Activated T-cell treated with anti-CD3 and anti-CD28 coated beads for 4 hours (primary cell): ENCODE measurements at places on chromosomes 4 and X.

- no peak for DNase-seq
Observed at GRCh38 chrX:109577055-109577454, 40.4 kb downstream of the NXT2 start.

GRCh38 chr4:176778491-176778890 is 14.2 kb downstream of the VEGFC start:
- no peak for DNase-seq

- no peak for DNase-seq
Observed at GRCh38 chr4:78688366-78688765, 87.8 kb upstream of the BMP2K start.

DNA sequence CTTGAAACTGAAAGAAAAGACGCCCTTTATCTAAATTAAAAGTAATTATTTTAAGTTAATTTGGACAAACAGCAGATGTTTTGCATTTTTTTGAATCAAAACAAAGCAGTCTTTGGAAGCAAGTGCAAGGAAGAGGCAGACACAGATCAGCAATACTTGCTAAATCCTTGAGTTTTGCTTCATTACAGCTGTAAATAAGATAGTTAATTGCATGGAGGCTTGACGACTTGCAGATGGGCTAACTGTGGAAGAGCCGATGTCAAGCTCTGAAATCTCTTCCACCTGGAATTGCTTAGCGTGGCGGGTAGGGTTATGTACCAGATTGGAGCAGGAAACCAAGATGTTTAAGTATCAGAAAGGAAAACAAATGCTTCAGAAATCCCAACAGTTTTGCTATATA is 148.8 kb downstream of the POLA1 start:
- DNase-seq: no peak

GRCh38 chrX:100829730-100830129 is 9.5 kb downstream of the CSTF2 start:
- DNase-seq: no peak

GRCh38 chr4:42654631-42655268 is 2.2 kb downstream of the ATP8A1 start:
- no peak for DNase-seq
